ENCODE measurements at places on chromosomes 1 and 21.

GRCh38 chr1:30607723-30608122 lies 115.7 kb downstream of the MATN1 start:
- no peak for DNase-seq

- no peak for DNase-seq
Measured at GRCh38 chr1:214476986-214477870, 74.2 kb downstream of the PTPN14 start.

DNA sequence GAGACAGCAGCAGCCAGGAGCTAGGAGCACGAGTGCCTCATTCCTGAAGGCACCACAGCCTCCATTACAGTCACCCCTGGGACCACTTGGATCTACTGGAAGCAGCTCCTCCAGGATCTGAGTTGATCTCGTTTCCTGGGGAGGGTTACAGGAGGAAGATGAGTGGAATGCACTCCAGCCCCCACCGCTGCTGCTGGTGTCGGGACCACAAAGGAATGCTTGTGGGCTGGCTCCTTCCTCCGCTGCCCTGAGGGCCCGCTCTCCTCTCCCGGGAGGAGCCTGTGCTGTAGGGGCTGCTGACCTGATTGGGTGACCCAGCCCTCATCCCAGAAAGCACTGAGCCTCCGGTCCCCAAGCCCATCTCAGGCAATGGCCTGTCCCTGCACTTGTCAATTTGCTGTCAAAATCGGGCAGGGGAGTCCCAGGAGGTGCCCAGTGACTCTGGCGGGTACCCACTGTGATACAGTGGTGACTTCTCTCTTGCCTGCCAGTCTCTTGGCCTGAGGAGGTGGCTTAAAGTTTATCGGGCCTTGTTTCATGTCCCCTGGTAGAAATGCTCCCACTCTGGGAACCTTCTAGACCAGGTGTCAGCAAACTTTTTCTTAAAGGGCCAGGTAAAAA lies 23.1 kb downstream of the IL10RB start:
- no peak for DNase-seq

DNA sequence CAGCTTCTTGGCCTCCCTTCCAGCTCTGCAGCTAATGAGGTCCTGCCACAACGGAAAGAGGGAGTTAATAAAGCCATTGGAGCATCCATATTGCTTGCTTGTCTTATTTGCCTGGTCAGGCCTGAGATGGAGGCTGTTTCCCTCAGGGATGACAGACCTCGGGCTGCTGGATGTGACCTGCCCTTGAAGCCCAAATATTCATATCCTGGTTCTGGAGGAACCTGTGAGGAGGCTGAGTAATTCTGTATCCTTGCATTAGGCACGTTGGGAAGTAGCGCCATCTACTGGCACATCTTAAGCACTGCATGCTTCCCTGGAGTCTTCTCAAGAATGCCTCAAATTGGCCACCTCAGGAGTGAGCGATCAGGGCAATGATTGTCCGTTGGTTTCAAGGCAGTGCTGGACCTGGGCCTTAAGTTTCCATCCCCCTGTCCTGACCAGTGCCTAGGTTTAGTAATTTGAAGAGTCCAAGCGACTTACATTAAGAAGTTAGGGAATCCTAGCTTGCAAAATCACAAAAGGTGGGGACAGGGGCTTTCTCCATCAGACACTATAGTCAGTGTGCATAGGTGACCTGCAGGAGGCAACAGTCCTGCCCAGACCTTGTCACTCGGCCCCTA lies 13.8 kb upstream of the NASP start:
- DNase-seq = peak; percentile 62

DNA sequence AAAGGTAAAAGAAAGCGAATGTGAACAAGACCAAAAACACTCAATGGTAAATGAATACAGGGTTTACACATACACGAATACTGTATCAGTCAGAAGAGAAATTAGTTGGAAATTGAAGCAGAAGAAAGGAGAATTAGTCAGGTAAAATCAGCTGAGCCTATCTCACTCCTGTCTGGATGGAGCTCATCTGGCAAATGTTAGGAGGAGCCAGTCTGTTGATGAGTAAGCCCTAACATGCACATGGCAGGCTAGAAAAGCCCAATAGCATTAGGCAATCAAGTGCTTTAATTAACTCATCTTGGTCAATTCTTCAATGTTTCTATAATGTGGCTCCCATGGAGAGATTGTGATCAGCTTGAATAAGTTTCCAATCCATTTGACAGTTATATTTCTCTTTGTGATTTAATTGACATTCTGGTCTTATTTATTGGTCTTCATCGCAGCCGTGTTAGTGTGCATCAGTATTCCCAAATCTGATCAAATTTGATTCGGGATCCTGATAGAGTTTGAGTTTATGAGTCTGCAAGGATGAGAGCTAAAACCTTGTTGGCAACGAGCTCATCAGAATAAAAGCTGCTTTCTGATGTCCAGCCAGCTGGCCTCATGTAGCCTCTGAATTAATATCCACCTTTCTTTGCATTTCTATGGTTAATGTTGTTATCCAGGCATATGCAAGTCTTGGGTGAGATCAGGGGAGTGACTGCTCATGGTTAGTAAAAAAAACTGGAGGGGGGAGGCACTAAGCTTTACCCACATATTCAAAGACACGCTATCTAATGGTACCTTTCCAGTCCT lies 22.1 kb upstream of the KCNA10 start:
- DNase-seq = no peak

DNA sequence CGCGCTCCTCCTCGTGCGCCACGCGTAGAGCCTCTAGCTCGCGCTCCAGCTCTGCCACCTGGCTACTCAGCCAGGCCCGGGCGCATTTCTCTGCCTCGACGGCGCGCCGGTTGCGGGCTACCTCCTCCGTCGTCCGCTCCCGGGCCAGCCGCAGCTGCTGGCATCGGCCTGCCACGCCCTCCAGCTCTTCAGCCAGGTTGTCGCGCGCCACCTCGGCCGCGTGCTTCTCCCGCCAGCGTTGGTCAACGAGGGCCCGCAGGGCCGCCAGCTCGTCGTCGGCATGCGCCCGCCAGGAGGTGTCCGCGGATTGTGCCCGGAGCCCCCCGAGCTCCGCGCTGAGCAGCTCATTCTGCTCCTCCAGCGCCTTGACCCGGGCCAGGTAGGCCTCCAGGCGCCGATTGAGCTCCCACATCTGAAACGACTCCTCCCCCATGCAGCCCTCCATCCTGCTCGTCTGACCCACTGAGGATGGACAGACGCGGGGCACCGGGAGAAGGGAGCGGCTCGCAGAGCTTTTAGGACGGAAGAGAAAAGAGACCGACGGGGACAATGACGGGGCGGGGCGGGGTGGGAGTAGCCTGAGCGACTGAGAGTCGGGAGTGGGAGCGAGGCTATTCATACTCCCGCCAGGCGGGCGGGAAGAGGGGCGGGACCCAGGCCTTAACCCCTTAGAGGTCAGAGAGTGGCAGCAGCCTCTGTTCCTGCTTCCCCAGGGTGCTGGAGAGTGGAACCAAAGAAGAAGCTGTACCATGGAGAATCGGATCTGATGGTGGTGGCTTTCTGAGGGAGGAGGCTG lies at the start of gene NES:
Gene NES (minus strand): TSS at position 588 of the 796 bp plus-strand sequence. CDS start 143 bp downstream, at position 445.
- no peak for DNase-seq

GRCh38 chr1:43864111-43865045 lies 69.2 kb upstream of the ARTN start:
- DNase-seq = no peak

DNA sequence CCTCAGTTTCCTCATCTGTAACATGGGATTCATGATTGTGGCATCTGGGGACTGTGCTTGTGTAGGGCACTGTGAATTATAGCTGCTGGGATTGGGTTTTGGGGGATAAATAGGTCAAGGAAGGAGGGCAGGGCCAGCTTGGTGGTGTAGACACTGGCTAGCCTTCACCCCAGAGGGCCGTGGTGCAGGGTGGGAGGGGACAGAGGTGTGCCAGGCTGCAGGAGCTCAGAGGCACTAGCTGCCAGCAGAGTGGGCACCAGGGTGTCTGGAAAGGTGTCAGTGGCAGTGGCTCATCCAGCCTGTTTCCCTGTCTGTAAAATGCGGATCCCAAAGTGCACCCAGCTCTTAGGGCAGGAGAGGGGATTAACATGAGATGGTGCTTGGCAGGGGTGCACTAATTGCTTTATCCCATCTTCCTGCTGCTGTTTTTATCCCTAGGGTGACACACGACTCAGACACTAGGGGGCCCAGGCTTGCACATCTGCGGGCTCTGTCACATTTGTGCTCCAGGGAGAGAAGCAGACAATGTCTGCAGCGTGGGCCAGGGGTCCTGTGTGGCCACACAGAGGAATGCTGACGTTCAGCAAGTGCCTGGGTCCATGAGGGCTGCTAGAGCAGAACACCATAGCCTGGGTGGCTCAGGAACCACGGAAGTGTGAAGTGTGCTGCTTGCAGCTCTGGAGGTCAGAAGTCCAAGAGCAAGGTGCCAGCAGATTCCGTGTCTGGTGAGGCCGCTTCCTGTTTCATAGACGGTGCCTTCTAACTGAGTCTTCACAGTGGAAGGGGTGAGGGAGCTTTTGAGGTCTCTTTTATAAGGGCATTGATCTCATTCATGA lies 19.3 kb downstream of the OBSCN start:
- no peak for DNase-seq

DNA sequence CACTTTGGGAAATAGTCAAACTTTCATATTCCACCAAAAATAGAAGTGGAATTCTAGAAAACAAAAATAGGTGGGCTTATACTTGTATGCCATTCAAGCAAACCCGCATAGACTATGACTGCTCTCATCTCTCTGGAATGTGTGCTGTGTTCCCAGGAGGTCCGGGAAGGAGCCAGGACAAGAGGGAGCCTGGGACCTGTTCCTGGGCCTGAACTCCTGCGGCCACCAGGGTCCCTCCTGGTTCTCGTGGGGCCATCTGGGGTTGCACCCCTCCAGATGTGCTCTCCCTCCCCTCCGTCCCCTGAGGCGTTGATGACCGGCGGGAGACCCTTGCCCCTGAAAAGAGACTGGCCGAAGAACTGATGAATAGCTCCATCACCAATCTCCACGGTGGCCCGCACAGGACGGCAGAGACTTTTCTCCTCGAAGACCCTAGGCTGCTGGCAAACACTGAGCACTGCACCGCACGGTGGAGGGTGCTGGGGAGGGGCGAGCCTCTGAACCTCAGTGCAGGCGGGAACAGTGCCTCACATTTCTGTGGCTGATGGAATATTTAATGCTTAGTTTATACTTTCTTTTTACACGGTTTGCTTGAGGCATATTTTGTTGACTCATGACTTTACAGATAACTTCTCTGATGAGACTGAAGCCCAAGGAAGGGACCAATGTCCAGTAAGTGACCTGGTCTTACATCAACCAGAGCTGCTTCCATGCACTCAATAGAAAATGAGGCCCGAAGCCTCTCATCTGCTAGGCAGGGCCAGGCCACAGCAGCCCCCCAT lies 9.6 kb upstream of the ADARB1 start:
- DNase-seq = no peak

- DNase-seq = no peak
Measured at GRCh38 chr1:205062895-205063294, 19.9 kb downstream of the CNTN2 start.

DNA sequence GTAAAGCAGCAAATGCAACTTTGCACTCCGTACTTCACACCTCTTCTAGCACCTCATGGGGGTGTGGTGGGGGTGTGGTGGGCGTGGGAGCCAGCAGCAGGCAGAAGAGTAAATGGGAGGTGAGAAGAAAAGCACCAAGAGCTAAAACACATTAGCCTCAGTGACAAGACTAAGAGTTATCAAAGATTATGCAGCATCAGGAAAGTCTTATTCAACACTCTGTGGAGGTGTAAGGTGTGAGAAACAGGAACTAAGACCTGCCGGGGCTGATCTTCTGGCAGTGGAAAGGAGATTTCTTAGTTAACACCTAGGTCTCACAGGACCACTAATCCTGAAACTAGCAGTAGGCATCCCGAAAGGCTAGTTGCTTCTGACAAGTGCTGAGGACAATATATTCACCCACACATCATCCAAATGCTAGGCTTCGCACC lies 9.9 kb downstream of the TGFBR3 start:
- peak; percentile 38 for DNase-seq

DNA sequence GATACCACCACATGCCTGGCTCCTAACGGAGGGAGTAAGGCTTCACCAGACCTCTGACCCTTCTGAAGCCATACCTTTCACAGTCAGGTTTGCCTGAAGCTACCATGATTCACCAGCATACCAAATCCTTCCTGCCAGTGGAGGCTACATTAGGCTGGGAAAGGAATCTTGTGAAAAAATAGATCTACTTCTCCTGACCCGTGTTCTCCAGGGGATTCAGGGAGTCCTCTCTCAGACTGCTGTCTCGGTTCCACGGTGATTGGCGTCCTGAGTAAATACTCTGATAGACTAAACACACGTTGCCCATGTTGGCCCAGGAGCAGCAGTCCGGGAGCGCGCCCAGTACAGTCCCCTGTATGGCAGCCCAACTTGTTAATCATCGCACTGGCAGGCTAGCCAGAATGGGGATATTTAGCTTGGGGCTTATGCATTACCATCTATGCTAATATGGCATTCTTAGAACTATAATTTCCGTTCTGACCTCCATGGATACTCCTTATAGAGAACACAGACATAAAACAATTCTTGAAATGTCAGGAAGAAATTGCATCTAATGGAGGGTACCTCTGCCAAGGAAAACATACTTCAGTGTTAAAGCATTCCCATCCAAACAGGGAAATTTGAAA lies 173.2 kb downstream of the ROR1 start:
- no peak for DNase-seq

DNA sequence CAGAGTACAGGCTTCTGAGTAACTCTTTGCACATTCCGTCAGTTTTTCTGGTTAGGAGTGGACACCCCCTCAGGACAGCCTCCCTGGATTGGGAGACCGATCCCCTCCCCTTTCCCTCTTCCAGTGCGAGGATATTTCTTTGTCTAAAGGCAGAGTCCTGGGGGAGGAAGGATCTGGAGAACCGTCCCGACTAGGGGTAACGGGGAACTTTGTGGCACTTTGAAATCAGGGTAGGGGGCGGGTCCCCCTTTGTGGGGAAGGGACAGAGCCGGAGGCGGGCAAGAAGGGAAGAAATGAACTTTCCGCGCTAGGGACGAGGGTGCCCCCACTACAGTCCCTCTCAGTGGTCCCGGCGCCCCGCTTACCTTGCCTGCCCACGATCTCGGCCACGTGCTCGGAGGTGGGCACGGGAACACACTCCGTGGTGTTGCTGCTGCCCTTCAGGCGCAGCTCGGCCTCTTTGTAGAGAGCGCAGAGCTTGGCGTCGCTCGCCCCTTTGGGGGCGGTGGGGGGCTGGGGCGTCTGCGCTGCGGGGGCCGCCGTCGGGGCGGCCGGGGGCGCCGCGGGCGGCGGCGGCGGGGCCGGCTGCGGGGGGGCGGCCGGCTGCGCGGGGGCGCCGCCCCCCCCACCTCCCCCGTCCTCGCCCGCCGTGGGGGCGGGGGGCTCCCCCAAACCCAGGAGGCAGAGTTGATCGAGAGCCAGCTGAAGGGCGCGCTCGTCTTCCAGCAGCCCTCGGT lies 917 bp downstream of the MEX3A start:
- DNase-seq = no peak
